Calu3 (cell line): ENCODE measurements at places on chromosomes 4 and X. TPM values are rescaled to one million over a fixed set of nuclear protein-coding genes. Genes with fewer than 3 reads are reported as not detected.

- no peaks in the 10 kb centered on the region for H3K27me3 ChIP-seq
- no peaks in the 10 kb centered on the region for H3K36me3 ChIP-seq
- peak; percentile 53 for DNase-seq
- H3K4me3 ChIP-seq: no peak overlapping the region
- H3K4me1 ChIP-seq: peaks cover 13% of the 10 kb centered on the region
These were observed 24.4 kb downstream of the UCHL1 start for GRCh38 chr4:41281038-41281634.

- H3K4me1 ChIP-seq: no peaks in the 10 kb centered on the region
- H3K36me3 ChIP-seq: no peaks in the 10 kb centered on the region
- no peak for DNase-seq
- H3K27ac ChIP-seq: no peak overlapping the region
These were observed 82.2 kb upstream of the MAGEA10 start for GRCh38 chrX:152220606-152221005.

GRCh38 chr4:48290146-48290772, 20.6 kb upstream of the TEC start:
- no peak overlapping the region for H3K27ac ChIP-seq
- H3K4me1 ChIP-seq: no peaks in the 10 kb centered on the region
- H3K36me3 ChIP-seq: no peaks in the 10 kb centered on the region
- H3K4me3 ChIP-seq: no peak overlapping the region

GRCh38 chrX:42531441-42531840, 246.5 kb downstream of the PPP1R2C start:
- no peak overlapping the region for H3K27ac ChIP-seq
- no peaks in the 10 kb centered on the region for H3K27me3 ChIP-seq
- H3K4me1 ChIP-seq: peaks cover 8% of the 10 kb centered on the region
- H3K4me3 ChIP-seq: no peak overlapping the region

KCTD8 gene
- not detected in 2 replicates for total RNA-seq

GRCh38 chr4:153434190-153434589, 32.0 kb upstream of the TMEM131L start:
- H3K27me3 ChIP-seq: no peaks in the 10 kb centered on the region
- no peak overlapping the region for H3K27ac ChIP-seq
- no peak overlapping the region for H3K4me3 ChIP-seq
- H3K36me3 ChIP-seq: no peaks in the 10 kb centered on the region

MAGEA8 gene
- not detected in 2 replicates for total RNA-seq

GRCh38 chr4:99754756-99755155, 61.9 kb upstream of the DAPP1 start:
- H3K27ac ChIP-seq: no peak overlapping the region
- no peaks in the 10 kb centered on the region for H3K4me1 ChIP-seq
- DNase-seq: no peak

DNA sequence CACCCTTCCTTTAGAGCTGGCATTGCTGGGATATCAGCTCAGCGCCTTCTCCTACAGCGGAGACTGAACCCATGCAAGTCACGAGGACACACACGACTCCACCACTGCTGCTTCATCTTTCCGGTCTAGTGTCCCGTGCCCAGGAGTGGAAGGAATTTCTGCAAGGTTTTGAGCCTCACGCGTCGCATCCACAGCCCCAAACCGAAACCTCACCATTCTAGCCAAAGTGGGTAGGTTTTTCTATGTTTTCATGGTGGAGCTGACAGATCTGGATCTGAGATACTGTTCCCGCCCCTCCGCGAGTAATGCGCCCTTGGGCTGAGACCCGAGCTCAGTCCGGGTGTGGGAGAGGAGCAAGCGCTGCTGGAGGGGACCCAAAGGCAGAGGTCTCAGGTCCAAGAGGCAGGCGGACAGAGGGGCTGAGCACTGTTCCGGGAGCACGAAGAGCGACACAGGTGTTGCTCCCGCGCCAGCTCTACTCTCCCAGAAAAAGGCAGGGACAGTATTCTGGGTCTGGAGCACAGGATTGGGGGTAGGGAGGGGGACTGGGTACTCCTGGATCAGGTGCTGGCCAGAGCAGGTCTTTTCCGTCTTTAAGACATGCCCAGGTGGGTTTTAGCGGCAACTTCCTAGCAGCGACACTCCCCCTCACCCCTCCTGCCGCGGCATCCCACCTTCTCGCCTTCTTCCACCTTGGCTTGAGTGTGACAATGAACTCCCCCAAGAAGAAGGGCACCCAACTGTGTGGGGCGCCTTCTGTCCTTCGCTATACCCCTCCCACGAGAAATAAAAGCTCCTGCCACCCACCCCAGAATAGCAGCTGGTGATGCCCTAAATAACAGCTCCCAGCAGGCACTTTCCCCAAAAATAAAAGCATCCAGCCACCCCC, 1.8 kb downstream of the EPHA5 start:
- H3K27me3 ChIP-seq: no peaks in the 10 kb centered on the region
- H3K27ac ChIP-seq: no peak overlapping the region
- no peak for DNase-seq

GRCh38 chrX:154332561-154332960, 37.0 kb downstream of the TKTL1 start:
- H3K36me3 ChIP-seq: no peaks in the 10 kb centered on the region
- H3K27me3 ChIP-seq: peaks cover 29% of the 10 kb centered on the region
- H3K4me3 ChIP-seq: no peak overlapping the region
- no peak overlapping the region for H3K27ac ChIP-seq
- H3K4me1 ChIP-seq: no peaks in the 10 kb centered on the region
- no peak for DNase-seq

- DNase-seq: peak; percentile 20
- no peaks in the 10 kb centered on the region for H3K27me3 ChIP-seq
These were observed 318.3 kb downstream of the GLUD2 start for GRCh38 chrX:121365572-121366161.
